Right renal pelvis (tissue), 4 donors: ENCODE measurements at places on chromosomes 7 and 10.

GRCh38 chr7:149292462-149292823 lies 30.4 kb downstream of the ZNF783 start:
- DNase-seq = no peak

DNA sequence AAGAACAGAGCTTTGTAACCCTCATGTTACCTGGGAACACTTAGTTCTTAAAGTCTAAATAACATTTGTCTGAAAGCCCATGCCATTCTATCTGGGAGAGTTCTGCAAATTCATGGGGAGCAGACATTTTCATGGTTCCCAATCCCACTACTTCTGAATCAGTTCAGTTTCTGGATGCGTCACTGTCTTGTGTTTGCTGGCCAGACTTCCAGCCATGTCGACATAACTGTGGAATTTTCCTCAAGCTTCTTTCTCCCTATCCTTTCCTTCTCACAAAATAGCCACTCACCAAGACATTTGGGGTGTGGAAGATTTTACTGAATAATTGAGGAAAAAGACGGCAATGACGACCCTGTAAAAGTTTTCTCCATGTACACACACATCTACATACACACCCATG lies 272.5 kb downstream of the NEBL start:
- DNase-seq = no peak

GRCh38 chr7:85695533-85695932 lies 508.7 kb upstream of the SEMA3D start:
- DNase-seq = no peak

DNA sequence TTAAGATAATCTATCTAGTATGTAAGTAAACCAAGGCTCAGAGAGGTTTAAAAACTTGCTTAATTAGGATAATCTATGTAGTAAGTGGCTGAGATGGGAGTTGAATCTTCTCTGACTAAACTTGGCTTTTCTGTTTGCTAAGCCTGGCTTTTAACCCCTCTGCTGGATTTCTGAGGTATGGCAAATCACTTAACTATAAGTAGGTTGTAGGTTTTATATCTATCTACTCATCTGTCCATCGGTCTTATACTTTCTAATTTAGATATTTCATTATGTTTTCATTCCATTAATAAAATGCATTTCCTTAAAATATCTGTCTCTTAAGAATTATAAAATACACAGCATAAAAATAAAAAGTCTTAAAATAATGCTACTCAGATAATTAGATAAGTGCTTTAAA lies 59.4 kb downstream of the ST7 start:
- DNase-seq = no peak

GRCh38 chr7:1480670-1481069 lies 21.4 kb upstream of the MICALL2 start:
- DNase-seq = no peak

GRCh38 chr10:126315494-126316177 lies 72.6 kb downstream of the ADAM12 start:
- DNase-seq = no peak

DNA sequence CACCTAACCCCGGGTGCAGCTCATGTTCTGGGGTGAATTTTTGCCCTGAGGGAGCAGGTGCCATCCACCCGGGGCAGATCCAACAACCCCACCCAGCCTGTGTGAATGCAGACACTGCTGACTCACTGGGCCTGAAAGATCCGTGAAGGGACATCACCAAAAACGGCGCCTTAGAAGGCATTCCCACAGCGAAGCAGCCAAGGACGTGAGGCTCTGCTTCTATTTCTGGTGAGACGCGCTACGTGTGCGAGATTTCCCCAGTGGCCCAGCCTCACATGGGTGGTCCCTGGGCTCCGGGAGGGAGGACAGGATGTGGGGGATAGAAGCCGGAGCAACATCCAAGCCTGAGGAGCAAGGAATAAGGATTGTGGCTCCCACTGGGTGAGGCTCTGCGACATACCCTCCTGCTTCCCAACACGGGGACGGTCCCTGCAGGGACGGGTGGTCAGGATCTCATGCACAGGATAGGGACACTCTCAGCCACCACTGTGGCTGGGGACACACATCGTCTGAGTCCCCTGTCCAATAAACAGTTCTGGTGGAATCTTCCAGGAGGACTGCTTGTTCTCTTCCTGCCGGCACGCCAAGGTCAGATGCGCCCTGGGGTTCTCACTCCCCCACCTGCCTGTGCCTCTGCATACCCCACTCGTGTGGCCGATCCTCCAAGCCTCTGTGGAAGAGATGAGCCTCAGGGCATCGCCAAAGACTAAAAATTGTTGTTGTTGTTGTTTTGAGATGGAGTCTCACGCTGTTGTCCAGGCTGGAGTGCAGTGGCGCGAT lies 70.2 kb downstream of the ZRANB1 start:
- no peak for DNase-seq

- no peak for DNase-seq
Measured at GRCh38 chr10:26365681-26366358, 72.3 kb upstream of the APBB1IP start.

DNA sequence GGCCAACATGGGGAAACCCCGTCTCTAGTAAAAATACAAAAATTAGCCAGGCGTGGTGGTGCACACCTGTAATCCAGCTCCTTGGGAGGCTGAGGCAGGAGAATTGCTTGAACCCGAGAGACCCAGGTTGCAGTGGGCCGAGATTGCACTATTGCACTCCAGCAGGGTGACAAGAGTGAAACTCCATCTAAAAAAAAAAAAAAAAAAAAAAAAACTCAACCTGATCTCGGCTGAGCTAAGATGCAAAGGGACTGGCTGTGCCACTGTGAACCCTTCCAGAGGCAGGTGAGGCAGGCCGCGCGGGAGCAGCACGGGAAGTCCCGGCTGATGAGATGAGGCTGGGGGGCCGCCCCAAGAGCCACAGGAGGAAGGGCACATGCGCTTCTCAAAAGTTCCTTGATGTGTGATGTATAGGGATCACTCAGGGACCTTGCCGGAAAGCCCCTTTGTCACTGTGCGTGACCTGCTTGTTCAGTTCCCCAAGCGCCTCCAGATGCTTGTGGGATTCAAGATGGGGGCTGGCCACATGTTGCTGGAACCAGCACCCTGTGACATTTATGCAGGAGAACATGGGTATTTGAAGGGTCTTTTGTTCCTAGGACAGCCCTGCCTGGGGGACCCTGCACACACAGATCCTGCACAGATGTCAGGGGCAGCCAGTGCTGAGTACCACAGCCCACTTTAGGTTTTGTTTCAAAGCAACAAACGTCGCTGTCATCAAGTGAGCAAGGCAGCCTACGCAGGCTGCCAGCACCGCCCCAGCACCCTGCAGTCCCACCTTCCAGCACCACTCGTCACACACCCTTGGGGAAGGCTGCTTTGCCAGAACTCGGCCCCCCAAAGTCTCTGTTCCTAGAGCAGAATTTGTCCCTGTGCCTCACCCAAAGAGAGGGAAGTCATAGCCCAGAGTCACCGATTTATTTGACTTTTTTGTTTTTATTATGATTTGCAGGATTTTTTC lies 74.8 kb upstream of the SH2B2 start:
- DNase-seq = no peak

GRCh38 chr7:87094322-87094721 lies 34.9 kb upstream of the ELAPOR2 start:
- no peak for DNase-seq

DNA sequence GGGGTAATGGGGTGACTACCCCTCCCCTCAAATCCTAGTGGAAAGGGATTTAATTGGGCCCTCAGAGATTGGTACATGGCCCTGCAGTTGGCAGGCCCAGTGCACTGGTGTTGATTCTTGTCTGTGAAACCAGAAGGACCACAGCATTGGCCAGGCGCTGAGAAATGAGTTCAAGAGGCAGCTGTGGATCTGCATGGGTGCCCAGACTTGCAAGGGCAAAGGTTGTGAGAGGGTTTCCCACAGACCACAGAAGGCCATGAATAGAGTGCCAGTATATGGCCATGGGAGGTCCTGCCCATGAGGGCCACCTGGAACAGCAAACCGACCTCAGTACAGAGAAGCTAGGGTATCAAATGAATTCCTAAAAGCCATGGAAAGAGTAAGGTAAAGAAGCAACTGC lies 32.9 kb downstream of the TMEM168 start:
- DNase-seq = no peak

DNA sequence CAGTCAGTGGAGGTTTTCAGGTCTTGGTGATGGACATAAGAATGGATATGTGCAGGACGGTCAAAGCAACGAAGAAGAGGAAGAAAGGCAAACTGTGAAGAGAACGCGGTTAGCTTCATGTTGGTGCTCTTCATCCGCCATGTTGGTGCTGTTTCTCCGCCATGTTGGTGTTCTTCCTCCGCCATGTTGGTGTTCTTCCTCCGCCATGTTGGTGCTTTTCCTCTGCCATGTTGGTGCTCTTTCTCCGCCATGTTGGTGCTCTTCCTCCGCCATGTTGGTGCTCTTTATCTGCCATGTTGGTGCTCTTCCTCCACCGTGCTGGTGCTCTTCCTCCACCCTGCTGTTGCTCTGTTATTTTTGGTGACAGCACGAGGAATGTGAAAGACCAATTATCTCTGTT lies 95.4 kb downstream of the DOCK1 start:
- DNase-seq = no peak

GRCh38 chr7:132261327-132262159 lies 314.7 kb downstream of the PLXNA4 start:
- no peak for DNase-seq

GRCh38 chr7:80249619-80250295 lies 115.1 kb downstream of the GNAI1 start:
- DNase-seq = no peak

- no peak for DNase-seq
Measured at GRCh38 chr10:59018977-59019376, 157.5 kb upstream of the PHYHIPL start.

DNA sequence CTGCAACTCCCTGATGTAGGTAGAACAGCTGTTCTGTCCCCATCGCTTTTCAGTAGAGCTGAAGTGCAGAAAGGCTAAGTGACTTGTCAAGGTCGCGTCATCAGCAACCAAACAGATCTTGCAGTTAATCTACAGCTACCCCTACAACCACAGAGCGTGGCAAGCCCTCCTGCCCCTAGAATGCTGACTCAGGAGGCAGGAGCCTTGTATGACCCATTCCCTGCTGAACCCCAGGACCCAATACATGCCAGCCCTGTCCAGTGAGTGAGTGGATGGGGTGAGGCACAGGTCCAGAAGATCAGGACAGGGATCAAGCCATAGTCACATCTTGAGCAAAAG lies 26.6 kb upstream of the GJD4 start:
- no peak for DNase-seq

DNA sequence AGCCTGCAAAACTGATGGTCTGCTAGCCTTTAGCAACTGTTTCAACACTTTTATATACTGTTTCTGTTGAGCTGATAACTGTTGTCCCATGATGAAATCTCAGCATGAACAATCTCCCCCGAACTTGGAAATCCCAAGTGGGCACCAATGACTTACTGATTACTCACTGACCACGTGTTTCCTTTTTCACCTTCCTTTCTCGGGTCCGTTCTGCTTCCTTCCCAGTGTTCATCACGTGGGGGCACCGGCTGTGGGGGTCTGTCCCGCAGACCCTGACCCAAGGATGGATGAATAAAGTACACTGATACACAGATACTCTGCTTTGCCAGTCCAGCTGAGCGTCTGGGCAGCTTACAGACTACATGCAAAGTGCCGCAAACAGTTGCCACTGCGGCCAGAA lies 39.0 kb upstream of the RASGEF1A start:
- no peak for DNase-seq

DNA sequence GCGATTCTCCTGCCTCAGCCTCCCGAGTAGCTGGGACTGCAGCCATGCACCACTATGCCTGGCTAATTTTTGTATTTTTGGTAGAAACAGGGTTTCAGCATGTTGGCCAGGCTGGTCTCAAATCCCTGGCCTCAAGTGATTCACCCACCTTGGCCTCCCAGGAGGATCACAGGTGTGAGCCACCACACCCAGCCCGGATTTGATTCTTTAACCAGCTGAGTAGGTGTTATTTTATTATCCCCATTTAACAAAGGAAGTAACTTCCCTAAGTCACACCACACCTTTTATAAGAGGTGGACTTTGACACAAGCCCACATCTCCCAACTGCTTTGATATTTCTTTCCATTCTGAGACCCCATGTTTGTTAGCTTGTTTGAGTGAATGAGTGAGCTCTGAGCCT lies 25.0 kb downstream of the SLC25A28 start:
- no peak for DNase-seq

- no peak for DNase-seq
Measured at GRCh38 chr7:80087771-80088170, 46.9 kb upstream of the GNAI1 start.

- DNase-seq = no peak
Measured at GRCh38 chr7:391411-391951, 101.5 kb downstream of the FOXL3 start.

DNA sequence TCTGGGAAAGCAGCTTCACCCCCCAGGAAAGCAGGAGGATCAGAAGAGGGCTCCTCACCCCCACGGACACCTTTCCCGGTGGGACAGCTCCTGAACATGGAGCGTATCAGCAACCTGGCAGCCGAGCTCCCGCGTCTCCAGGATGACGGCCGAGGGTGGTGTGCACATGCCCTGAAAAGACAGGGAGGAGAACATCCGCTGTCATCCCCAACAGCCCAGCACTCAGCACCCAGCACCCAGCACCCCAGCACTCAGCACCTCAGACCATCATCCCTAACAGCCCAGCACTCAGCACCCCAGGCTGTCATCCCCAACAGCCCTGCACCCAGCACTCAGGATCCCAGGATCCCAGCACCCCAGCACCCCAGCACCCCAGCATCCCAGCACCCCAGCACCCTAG lies 3.9 kb upstream of the CFAP46 start:
- no peak for DNase-seq

- DNase-seq = no peak
Measured at GRCh38 chr10:128572696-128573095, 446.5 kb upstream of the MKI67 start.

DNA sequence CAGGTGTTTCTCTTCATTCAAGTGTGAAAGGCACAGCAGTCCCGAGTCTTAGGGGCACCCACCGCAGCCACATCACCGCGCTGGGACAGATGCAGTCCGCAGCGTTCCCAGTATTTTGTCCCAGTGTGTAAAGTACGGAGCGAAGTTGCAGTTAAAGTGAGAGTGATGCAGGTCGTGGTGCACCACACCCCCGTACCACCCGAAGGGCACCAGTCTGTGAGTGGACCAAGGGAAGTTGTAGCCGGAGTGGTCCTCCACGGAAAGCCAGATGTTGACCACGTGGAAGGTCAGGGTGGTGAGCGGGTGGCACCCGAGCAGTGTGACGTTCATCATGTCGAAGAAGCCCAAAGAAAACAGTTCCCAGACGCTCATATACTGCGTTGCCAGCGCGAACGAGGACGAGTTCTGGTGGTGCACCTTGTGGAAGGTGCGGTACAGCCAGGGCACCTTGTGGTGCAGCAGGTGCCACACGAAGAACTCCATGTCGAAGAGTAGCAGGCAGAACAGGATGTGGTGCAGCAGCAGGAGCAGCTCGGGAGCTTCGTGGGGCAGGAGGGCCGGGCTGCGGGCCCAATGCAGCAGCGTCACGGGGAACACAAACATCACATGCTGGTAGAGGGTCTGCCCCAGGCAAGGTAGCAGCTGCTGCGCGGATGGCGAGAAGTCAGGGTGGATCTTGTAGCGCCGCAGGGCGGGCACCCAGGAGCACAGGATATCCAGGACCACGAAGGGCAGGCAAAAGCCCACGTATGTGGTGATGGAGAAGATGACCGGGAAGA lies 526 bp downstream of the CH25H start:
- DNase-seq = no peak
